Panc1 (cell line): ENCODE measurements at places on chromosomes 4 and X.

DNA sequence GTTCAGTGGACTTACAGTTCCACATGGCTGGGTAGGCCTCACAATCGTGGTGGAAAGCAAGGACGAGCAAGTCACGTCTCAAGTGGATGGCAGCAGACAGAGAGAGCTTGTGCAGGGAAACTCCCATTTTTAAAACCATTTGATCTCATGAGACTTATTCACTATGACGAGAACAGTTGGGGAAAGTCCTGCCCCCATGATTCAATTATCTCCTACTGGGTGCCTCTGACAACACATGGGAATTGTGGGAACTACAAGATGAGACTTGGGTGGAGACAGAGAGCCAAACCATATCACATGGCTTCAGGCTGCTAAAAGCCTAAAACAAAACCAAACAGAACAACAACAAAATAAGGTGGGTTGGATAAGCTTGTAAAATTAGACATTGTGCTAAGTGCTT, 194.4 kb upstream of the CPEB2 start:
- no peak for DNase-seq

GRCh38 chr4:4535590-4535989, 6.3 kb downstream of the STX18 start:
- no peak for DNase-seq

DNA sequence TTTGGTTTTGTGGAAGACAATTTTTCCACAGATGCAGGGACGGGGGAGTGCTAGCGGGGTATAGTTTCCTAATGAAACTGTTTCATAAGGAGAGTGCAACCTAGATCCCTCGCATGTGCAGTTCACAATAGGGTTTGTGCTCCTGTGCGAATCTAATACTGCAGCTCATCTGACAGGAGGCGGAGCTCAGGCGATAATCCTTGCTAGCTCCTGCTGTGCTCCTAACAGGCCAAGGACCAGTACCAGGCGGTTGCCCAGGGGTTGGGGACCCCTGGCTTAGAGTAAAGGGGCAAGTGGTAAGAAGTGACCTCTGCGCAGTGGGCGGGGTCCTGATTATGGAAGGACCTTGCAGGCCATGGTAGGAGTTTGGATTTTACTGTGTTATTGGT, 3.8 kb downstream of the SCML1 start:
- no peak for DNase-seq

DNA sequence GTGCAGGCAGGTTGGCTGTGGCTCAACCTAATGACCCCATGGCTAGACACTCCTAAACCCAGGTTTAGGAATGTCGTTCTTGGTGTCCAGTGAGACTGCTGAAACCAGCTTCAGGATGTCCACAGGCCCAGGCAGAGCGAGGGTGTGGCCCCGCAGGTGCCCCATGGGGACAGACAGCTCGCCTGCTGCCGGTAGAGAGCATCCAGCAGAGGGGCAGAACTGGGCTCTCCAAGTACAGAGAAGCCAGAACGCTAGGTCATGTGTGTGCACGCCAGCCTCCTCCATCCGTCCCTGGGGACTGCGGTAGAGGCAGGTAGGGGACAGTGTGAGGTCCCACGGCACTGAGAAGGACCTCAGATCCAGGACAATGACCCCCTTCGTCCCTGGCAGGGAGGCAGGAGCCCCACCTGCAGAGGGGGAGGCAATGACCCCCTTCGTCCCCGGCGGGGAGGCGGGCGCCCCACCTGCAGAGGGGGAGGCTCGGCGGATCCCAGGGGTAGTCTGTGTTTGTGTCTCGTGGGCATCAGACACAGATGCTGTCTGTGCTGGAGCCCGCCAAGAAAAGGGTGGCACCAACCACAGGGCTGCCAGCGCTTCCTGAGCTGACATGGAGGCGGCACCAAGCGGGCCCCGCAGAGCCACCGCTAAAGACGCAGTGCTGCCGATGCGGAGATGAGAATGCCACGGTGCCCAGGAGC, 118.4 kb downstream of the FAM53A start:
- no peak for DNase-seq

DNA sequence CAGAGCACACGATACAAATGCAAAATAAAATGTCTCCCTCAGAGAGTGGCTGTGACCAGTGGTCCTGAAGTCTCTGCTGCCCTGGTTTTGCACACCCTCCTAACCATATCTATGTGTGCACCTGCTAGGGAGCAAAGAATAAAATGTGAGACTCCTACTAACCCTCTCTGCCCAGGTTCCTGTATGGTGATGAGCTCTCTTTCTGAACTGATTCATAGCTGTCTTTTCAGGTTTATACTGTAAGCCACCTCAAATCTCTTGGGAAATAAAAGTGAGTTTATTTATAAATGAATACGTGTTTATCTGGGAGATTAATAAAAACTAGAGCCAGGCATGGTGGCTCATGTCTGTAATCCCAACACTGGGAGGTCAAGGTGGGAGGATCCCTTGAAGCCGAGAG, 126.0 kb upstream of the RBPJ start:
- no peak for DNase-seq

GRCh38 chrX:72621625-72622485, 49.2 kb upstream of the HDAC8 start:
- peak; percentile 54 for DNase-seq

GRCh38 chr4:43330288-43330687, 437.8 kb downstream of the GRXCR1 start:
- no peak for DNase-seq

- no peak for DNase-seq
Measured at GRCh38 chrX:38038501-38038900, 32.1 kb downstream of the SYTL5 start.

- no peak for DNase-seq
Measured at GRCh38 chr4:14920759-14921320, 81.4 kb upstream of the CPEB2 start.

GRCh38 chrX:70455366-70456202, 10.9 kb downstream of the DLG3 start:
- no peak for DNase-seq

DNA sequence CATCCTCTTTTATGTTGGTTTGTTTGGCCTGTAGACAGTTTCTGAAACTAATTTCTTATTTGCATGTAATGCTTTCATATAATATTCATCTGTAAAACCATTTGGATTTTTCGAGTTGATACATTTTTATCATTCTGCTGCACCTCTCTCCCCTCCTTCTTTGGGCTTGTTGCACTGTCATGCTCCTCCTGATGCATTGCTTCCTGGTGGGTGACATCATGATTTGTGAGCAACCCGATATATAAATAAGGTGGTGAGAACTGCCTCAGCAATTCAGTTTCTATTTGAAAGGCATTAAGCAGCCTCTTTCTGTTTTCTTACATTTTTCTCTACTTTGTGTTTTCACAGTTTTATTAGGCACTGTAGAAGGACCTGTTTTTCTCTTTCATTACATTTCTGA, 515.7 kb downstream of the RPA4 start:
- DNase-seq = no peak

GRCh38 chr4:144371485-144371884, 231.0 kb upstream of the GYPA start:
- DNase-seq = no peak

DNA sequence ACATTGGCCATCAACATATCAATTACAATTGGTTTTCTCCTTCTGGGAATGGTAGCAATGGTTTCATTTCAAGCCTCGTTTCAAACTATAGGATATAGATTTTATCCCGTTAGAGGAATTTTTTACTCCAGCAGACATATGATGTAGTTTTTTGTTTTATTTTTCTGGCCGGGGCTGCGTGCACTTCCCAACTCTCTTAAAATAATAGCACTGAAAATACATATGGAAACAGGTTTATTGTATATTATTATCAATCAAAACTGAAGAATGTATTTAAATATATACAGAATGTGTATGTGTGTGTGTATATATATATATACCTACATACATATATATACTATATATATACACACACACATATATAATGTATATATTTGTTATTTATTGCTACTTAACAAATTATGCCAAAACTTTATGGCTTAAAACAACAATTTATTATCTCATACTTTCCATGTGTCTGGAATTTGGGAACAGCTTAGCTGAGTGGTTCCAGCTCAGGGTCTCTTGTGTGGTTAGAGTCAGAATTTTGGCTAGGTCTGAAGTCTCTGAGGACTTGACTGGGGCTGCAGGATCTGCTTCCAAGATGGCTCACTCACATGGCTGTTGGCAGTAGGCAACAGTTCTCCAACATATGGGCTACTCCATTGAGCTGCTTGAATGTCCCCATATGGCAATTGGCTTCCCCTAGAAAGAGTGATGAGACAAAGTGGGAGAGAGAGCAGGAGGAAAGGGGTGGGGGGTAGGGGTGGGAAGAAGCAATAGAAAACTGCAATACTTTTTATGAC, 314.1 kb downstream of the PPP1R2C start:
- no peak for DNase-seq

DNA sequence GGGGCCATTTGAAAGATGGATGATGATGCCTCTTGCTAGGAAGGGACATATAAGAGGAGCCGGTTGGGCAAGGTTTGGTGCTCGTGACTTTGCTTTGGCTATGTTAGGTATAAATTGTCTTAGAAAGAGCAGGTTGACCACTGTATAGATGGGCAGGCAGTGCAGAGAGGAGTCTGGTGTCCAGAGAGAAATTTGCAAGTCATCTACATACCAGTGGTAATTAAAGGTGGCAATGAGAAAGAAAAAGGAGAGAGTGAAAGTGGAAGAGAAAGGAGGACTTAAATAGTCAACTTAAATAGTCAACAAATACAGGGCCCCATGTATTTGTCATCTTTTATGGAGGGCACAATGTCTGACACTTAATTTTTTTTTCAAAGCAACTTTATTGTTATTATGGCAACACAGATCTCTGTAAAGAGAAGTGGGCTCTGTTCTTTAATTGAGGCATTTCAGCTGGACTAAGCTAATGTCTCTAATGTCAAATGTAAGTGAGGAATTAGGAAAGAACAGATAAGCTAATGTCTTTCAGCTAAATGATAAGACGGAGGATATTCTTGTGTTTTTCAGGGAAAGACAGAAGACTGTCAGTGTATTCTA, 75.4 kb upstream of the ANXA3 start:
- DNase-seq = no peak

- no peak for DNase-seq
Measured at GRCh38 chrX:71298119-71298518, 3.4 kb upstream of the ITGB1BP2 start.

DNA sequence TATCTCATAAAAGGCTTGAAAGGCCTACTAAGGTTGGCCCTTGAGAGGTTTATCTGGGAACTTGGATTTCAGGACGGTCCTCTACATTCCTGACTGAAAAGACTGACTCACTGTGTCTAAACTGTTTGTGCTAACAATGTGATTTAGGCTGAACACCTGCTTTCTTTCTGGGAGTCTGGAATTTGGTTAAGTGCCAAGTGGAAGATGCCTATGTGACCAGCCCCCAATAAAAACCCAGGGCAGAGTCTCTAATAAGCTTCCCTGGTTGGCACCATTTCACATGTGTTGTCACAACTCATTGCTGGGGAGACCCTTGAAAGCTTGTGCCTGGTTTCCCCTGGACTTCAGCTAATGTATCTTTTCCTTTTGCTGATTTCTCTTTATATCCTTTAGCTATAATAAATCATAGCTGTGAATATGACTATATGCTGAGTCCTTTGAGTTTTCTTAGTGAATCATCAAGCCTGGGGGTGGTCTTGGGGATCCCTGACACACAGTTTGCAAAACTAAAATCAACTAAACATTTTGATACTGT, 55.1 kb downstream of the GPR82 start:
- peak; percentile 65 for DNase-seq

DNA sequence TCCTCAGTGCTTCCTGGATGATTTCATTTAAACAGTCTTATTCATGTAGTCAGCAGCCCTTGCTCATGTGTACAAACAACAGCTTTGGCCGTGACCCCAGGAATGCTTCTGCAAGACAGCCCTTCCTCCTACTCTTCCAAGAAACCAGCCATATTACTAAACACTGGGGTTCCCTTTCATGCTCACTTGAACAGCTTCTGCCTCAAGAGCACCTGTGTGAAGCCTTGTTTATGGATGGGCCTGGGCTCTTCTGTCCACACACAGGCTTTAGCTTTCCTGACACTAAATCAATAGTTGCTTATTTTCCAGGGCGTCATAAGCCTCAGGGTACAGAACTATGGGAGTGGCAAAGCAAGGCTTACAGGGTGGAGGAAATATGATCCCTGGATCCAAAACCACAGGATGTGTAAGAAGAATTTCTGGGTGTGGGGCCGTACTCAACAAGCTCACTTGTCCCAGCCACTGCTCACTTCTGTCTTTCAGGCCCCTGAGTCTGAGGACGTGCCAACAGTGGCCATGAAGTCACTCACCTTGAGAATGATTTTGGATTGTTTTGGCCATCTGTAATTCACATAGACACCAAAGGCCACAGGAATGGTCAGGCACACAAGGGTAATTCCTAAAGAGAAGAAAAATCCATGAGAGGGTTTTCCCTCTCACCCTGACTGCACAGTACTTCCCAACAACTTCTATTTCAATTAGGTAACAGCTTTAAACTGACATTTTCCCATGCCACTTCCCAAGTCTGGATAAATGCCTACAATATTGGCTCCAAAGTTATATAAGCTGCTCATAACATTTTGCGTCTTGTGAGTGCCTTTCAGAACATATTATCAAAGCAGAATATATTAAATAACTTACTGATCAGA, 17.7 kb downstream of the SLC10A6 start:
- DNase-seq = peak; percentile 10

DNA sequence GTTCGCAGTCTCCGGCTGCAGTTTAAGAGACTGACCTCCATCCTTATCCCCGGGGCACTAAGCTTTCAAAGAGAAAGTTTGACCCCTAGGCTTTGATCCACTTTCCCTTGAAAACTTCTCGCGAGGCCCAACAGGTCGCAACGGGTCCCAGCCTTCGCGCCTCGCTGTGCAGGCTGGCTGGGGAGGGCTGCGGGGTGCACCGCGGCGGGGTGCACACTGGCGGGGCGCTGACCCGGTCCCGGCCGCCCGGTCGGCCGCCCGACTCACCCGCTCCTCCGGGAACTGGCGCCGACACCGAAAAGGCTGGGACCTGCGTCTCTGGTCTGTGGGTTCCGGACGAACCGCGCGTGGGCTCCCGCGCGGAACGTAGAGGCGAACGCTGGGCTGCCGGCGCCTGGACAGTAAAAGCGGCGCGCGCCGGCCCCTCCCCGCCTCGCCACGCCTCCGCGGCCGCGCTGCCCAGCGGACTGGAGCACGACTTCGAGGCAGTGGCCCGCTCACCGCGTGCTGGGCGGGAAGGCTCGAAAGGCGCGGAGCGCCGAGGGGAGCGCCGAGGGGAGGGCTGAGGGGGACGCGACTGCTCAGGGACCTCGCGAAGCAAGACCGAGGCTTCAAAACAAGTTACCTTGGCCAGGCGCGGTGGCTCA, at the start of gene TAF7L:
TAF7L (minus strand) TSS at position 378 of the 647 bp plus-strand sequence. CDS start 3,791 bp downstream, outside the sequence.
- DNase-seq = no peak

DNA sequence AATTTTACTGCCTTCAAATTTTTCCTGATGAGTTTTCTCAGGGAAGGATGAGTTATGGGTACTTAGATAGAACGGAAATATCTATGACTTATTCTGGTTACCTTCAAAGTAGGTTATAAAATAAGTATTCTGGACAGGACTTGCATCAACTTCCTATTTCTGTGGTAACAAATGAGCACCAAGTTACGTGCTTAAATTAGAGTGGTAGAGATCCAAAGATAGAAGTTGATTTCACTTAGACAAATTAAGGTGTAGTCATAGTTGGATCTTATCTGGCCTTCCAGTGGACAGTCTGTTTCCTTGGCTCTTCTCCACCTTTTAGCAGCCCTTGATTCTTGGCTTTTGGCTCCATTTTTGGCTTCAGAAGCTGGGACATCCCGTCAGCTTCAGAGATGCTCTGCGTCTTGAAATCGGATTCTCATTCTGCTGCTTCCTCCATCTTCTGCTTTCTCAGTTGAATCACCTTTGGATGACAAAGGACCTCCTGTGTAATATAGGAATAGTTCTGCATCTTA, 109.9 kb downstream of the ZNF518B start:
- DNase-seq = no peak
